G401 (cell line): ENCODE measurements at places on chromosomes 6 and 20. TPM values are rescaled to one million over a fixed set of nuclear protein-coding genes. Genes with fewer than 3 reads are reported as not detected.

GRCh38 chr6:117128052-117128451, 137.3 kb upstream of the VGLL2 start:
- DNase-seq: no peak

RBPJL gene
- total RNA-seq: not detected in 2 replicates

GSTA1 gene
- not detected in 2 replicates for total RNA-seq

GRCh38 chr6:43669922-43670622, 17.5 kb downstream of the MRPS18A start:
- no peak for DNase-seq

DNA sequence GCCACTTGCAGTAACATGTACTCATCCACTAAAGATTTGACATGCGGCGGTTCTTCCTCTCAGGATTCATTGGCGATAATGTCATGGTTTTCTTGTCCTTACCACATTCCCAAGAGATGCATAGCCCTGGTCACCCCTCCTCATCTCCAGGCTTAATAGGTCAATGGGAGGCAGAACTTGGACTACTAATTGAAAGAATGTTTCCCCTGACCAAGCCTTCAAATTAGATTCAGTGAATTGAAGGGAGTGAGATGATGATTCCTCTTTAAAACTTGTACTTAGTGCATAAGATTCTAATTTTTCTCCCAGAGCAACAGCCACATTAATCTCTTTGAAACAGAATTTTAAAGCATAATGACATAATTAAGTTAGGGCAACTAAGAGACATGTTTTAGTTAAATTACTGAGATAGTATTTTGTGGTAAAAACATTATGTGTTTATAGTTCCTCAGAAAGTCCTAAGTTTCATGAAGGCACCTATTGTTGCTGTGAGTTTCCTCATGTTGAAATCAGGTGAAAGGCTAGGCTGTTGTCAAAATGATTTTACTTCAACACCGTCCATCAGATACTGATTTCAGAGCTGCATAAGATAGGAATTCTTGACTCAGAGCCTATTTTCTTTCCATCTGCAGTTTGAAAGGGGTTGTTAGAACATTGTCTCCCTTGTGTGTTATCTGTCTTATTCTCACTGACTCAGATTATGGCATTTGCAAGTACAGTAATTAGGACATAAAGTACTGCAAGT, 48.5 kb downstream of the STK4 start:
- no peak for DNase-seq

GPR6 gene
- total RNA-seq: not detected in 2 replicates

MACROD2 gene
- total RNA-seq: not detected in 2 replicates

BMP2 gene
- not detected in 2 replicates for total RNA-seq

TRIM38 gene
- total RNA-seq: 0.03 and 0.06 TPM in 2 replicates

- DNase-seq: no peak
These were observed 109.6 kb downstream of the SLC22A3 start for GRCh38 chr6:160457823-160458222.

- no peak for DNase-seq
These were observed 1.3 kb downstream of the OVOL2 start for GRCh38 chr20:18056174-18057100.

- no peak for DNase-seq
These were observed 31.4 kb downstream of the HDDC2 start for GRCh38 chr6:125270380-125270779.
